ENCODE measurements at places on chromosomes 6 and 20.

- no peak for DNase-seq
Observed at GRCh38 chr20:37457921-37458320, 63.1 kb upstream of the NNAT start.

DNA sequence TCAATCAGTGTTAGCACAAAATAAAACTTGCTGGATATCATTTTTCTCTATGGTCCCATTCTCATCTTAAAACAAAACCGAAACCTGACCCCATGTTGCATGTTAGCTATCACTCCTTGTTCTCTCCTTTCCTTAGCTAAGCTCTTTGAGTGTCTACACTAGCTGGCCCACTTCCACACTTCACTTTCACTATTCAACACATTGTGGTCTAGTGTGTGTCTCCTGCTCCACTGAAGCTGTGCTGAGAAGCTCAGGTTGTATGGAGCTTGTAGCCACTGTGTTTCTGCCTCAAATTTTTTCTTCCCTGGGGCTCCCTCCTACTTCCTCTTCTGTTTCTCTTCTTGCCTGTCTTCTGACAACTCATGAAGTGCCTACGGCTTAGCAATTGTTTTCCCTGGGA lies 223.0 kb downstream of the NKAIN2 start:
- DNase-seq = no peak

DNA sequence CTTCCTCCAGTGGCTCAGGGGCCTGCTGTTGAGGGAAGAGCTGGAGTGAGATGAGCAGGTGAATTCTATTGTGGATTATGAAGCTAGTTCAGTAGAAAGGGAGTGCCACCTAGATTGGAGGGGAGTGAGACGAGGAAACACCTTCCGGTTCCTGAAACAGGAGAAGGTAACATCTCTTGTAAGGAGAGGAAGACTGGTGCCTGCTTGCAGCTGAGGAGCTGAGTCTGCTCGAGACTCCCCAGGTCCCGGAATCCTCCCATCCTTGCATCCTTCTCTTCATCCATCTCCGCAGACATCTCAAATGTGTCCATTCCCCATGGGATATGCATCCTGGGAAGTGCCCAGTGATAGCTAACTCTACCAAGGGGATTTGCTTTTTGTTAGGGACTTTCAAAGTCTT lies 242.9 kb upstream of the ZFP64 start:
- no peak for DNase-seq

GRCh38 chr20:58660855-58661597 lies 9.9 kb downstream of the STX16 start:
- DNase-seq = no peak

GRCh38 chr6:170269846-170270541 lies 20.9 kb downstream of the DLL1 start:
- no peak for DNase-seq

DNA sequence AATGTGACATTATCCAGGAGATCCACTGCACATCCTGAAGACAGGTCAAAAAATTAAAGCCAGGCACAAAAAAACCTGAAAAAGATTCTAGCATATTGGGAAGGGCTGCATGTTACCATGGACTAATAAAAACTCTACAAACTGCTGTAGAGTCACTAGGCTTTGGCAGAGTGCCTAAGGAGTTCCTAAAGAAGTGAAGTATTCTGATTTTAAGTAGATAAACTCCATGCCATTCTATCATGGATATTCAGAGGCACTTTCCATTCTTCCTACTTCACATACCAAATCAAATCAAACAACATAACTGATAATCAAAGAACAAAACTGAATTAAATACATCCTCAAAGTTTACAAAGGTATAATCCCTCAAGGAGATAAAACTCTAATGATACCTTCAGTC lies 3.0 kb upstream of the MBOAT1 start:
- DNase-seq = no peak

GRCh38 chr6:9405369-9405768 lies 970.0 kb upstream of the SLC35B3 start:
- no peak for DNase-seq

DNA sequence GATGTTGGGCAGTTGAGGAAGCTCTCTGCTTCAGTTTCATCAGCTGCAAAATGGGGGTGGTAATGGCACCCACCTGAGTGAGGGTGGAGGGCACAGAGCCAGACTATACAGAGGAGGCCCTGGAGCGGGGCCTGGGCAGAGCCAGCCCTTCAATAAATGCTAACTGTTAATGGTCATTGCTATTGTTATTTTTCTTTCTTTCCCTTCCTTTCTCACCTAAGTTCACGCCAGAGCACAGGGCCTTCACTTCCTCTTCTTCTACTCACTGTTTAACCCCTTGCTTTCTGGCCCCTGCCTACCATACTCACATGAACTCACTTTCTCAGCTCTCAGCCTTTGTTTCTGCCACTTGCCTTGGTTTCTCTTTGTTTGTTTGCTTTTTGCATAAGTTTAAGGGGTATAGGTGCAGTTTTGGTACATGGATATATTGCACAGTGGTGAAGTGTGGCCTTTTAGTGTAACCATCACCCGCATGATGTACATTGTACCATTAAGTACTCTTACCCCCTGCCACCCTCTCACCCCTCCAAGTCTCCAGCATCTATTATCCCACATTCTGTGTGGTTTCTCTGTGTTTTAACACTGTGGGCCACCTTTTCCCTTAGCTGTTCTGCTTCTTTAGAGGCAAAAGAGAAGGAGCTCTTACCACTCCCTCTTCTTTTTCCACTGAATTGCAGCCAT lies 7.5 kb upstream of the RREB1 start:
- no peak for DNase-seq

DNA sequence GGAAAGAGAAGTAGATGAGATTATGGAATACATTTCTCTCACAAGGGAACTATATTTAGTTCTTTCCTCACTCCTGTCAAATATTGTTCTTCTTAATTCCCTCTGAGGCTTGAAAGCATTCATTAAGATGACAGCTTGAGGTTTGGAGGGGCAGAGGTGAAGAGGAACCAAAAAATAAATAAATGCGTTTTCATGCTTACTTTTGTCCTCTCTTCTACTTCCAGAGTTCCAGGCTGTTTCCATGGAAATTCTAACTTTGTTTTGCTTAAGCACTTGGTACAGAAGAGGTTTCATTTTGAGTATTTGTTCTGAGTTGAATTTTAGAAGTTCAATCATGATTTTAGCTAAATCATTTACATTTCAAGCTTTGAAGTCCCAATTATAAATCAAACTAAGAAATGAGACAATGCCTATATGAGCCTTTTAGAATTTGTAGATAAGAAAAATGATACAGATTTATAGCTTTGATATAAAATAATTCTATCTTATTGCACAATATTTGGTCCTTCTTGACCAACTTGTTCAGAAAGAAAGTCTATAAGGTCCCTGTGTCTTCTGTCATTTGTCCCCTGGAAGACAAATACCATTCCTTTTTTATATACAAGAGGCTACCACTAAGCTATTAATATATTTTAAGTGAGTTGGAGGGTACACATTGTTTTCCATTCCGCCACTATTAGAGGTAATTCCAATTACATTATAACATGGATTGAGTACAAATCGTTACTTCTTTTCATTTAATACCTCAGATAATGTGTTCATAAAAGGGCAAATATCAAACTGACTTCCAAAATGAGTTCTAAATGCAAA lies 16.3 kb downstream of the RBM24 start:
- no peak for DNase-seq

DNA sequence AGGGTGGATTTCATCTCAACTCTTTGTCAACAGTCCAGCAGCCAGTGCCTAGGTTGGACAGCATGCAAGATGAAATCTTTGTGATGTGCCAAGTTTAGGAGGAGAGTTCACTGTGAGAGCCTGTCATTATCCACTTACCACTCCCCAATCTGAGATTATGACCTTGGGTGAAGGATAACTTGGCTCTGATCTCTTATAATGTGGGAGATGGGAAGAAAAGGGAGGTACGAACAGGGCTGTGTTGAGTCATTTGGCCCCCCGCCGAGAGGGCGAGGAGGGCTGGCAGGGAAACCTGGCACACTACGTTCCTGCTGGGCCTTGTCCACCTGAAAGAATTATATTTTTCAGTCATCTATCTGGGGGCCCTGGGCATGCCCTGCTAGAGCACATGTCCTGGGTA lies 35.8 kb downstream of the LAMA4 start:
- no peak for DNase-seq

GRCh38 chr6:154689493-154690255 lies 43.5 kb upstream of the SCAF8 start:
- no peak for DNase-seq

GRCh38 chr20:10721137-10721896 lies 47.5 kb upstream of the JAG1 start:
- no peak for DNase-seq
